ENCODE measurements at places on chromosomes 16 and 17.

DNA sequence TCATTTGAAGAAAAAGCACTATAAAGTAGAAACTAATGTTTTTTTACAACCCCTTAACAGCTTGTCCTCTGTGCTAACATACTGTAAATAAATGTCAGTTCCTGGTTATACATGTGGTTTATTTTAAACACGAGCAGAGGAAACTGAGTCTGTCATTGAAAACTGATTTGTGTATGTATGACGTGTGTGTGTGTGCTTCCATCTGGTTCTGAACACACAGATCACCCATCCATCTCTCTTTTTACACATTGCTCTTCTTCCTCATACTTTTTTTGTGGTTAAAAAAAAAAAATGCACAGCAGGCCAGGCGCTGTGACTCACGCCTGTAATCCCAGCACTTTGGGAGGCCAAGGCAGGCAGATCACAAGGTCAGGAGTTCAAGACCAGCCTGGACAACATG lies 49.5 kb downstream of the ZNF423 start:
- no peak for DNase-seq

DNA sequence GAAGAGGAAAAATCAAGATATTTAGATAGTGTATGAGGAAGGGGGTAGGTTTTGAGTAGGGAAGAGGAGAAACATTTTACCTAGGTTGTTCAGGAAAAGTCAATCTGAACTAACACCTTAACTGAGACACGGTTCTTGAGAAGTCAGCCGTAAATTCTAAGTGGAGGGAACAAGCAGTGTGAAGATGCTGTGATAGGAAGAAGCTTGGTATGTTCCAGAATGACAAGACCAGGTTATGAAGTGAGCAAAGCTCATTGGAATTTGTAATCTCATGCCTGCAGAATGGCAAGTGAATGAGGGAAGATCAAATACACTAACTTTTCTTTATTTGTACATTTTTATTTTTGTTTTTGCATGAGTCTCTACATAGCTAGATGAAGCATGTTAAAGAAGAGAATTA lies 307.6 kb downstream of the ZFHX3 start:
- DNase-seq = no peak

GRCh38 chr16:14486520-14487303 lies 143.3 kb downstream of the PARN start:
- DNase-seq = no peak

GRCh38 chr17:67015001-67015400 lies 29.4 kb upstream of the CACNG1 start:
- no peak for DNase-seq

- DNase-seq = no peak
Observed at GRCh38 chr16:14576532-14576931, 53.5 kb downstream of the PARN start.

DNA sequence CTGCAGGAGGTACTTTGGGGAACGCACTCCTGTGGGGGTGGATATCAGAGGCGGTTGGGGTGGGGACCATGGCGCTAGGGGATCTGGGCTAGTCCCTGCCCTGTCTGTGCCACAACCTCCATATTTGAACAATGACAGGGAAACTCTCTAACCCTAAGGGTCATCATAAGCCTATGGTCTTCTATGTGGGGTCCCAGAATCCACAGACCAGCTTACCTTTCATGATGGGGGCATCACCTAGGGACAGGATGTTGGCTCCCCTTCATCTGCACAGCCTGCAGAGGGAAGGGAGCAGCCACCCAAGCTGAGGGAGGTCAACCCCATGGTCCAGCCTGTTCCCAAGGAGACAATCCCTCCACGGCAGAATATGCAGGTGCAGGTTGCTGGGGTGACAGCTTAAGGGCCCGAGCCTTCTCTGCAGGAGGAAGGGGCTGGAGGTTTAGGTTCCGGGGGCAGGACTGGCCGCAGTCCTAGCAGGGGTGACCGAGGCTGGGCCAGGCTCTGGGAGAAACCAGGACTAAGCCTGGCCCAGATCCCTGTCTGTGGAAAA lies 1.7 kb downstream of the ORAI3 start:
- DNase-seq = no peak

GRCh38 chr17:35129154-35129972 lies 7.9 kb downstream of the FNDC8 start:
- no peak for DNase-seq

GRCh38 chr17:75237100-75238014 lies 24.0 kb downstream of the GGA3 start:
- DNase-seq = no peak

GRCh38 chr17:72811976-72812687 lies 280.4 kb downstream of the SLC39A11 start:
- DNase-seq = no peak

DNA sequence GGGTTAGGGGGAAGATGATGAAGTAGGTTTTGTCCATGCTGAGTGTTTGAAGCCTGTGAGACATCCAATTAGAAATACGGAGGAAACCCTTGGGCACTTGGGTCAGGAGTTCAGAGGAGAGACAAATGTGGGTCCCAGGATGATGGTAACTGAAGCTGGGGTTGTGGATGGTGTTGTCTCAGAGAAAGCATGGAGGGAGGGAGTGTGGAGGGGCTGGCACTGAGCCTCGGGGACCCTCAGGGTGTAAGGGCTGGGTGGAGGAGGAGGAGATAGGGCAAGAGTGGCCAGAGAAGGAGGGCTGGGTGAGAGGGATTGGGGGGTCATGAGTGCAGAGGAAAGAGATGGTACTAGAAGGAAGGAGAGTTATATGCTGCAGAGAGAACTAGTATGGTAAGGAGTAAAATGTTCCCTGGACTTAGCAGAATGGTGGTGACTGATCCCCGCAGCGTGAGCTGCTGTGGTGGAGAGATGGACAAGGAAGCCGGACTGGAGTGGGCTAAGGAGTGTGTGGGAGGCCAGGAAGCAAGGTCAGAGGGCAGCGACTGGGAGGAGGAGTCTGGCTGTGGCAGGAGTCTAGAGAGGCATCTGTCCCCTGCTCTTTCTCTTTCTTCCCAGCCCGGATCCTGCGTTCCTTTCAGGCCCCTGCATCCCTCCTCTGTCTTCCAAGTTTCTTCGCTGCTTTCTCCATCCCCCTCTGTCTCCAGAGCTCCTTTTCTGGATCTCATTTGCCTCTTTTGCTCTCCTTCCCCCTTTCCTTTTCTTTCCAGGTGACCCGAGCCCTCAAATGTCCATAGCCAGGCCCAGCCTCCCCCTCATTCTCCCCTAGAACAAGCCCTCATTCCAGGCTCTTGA lies 3.9 kb upstream of the COL1A1 start:
- no peak for DNase-seq

DNA sequence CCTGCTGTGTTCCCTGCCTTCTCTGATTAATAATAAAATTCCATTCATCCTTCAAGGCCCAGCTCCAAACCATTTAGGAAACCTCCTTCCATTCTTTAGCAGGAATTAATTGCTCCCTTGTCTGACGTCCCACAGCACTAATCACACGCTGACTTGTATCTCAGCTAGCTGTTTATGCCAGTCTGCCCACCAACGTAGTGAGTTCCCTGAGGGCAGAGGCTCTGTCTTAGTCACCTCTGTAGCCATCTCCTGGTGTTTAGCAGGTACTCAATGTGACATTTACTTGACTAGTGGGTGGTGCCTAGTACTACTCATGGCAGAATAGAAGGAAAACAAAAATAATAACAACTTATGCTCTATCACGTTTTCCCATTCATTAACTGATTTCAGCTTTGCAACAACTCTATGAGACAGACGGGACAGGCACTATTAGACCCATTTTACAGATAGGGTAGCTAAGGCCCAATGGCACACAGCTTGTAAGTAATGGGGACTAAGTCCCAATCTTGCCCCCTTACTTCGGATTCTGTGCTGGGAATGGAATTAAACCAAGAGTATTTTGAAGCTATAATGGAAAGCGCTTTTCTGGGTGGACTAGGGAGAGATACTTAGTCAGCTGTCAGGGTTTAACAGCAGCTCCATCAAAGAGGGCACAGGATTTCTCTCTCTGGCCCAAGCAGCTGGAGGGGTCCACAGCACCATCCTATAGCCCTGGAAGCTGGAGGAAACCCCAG lies 931 bp upstream of the WIPF2 start:
- DNase-seq = no peak

DNA sequence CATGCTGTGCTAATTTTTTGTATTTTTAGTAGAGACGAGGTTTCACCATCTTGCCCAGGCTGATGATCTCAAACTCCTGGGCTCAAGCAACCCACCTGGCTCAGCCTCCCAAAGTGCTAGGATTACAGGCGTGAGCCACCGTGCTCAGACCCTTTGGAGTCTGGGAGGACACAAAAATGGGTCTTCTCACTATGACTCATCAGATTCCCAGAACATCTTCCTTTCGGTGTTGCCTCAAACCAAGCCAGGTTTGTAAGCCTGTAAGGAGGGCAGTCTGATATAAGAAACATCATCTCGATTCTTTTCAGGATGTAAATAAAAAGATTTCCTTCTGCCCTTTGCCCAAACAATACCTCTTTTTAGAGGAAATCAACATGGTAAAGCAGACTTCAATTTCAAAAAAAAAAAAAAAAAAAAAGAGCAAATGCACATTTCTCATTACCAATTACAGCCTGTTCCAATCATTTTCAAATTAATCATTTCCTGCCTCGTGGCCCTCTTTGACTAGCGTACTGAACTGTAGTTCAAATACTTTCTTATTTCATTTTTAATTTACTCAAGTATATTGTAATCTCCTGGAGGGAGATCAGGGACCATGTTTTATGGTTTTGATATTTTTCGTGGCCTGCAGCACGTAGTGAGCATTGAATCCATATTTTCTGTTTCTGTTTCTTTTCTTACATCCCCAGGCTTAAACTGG lies 409.6 kb downstream of the GRIN2A start:
- no peak for DNase-seq

GRCh38 chr17:12352127-12352526 lies 313.6 kb upstream of the MYOCD start:
- DNase-seq = no peak

GRCh38 chr16:61617219-61617783 lies 418.9 kb downstream of the CDH8 start:
- no peak for DNase-seq

DNA sequence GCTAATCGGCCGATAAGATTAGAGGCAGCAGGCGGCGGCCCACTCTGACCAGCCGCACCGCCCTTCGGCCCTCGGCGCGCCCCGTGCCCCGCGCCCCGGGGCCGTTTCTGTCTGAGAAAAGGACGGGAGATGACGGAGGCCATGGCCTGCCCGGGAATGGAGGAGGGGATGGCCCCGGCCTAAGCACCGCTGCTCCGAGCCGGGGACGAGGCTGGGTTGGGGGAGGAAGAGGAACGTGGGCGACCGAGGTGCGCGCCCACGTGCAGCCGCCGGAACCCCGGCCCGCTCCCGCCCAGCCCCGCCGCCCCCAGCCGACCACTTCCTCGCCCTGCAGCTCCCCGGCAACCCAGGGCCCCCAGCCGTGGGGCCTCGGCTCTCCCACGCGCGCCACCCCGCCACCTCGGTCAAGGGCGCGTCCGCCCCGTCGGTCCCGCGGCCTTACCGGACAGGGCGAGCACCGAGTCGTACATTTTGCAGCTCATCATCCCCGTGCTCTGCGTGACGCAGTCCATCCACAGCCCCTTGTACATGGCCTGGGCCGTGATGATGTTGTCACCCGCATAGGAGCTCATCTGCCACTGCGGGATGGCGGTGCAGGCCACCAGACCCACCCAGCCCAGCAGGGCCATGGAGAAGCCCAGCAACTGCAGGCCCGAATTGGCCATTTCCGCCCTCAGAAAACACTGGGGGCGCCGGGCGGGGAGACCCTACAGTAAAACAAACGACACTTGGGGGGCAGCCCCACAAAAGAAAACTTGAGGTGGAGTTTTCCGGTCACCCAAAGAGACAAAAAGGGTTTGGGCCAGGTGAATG lies 693 bp downstream of the CLDN7 start:
- peak; percentile 33 for DNase-seq

DNA sequence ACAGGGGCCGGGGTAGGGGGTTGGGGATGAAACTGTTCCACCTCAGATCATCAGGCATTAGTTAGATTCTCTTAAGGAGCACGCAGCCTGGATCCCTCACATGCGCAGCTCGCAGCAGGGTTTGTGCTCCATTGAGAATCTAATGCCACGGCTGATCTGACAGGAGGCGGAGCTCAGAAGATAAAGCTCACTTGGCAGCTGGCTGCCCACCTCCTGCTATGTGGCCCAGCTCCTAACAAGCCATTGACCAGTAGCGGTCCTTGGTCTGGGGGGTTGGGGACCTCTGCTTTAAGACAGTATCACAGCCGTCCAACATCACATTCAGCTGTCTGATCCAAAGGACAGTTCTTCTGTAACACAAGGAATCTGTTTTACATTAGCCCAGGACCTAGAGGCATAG lies 62.5 kb downstream of the SLC39A11 start:
- DNase-seq = no peak

DNA sequence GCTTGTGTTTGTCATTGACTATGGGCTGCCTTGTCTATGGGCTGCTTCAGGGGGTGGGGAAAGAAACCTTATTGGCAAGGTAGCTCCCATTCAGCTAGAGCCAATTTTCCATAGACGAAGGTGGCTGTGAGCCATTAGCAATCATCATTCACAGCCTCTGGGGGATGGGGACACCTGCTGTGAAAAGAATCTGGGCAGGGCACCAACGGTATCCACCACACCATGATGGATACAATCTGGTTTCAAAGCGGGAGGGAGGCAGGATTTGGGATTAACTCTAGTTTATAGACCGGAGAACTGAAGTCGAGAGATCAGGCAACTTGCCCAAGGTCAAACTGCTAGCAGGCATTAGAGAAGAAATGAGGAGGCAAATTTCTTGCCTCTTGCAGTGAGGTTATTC lies 182.3 kb downstream of the SHISA9 start:
- DNase-seq = no peak

DNA sequence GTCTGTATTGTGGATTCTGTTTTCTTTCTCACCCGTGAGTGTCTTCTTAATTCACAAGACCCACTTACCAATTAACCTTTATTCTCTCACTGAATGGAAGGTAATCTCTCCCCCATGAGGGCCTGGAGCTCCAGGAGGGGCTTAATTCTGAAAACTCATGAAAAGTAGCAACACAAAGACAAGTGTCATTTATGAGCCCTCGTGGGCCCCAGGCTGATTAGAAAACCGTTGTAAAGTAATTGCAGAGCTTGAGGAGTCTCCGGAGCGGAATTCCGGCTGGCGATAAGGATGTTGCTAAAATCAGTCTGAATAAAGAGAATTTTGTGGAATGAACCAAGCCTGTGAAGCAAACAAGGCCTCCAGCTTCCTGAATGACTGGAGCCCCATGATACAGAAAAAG lies 301.5 kb downstream of the HAPSTR1 start:
- no peak for DNase-seq

DNA sequence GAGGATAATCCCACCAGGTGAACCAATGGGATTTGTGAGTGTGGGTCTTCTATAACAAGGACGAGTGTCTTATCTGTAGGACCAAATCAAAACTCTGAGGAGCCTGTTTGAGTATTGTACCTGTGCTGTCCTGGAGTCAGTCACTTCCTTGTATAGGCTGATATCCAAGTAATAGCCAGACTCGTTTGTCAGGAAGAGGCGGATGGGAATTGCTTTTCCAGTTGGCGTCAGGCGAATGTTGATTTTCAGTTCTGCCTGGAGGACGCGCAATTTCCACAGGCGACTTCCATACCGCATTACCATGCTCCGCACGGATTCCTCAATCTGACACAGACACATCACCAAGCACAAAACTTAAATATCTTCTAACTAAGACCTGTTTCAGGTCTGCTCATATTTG lies 187.6 kb upstream of the C17orf78 start:
- no peak for DNase-seq

GRCh38 chr16:27029525-27029924 lies 37.2 kb upstream of the C16orf82 start:
- DNase-seq = no peak

All from activated naive CD4-positive, alpha-beta T cell treated with anti-CD3 and anti-CD28 coated beads, Interleukin-2, amount 50 U/mL, for 16 hours (primary cell).